SIG-M5 (cell line): ENCODE measurements at places on chromosomes 1 and 21.

DNA sequence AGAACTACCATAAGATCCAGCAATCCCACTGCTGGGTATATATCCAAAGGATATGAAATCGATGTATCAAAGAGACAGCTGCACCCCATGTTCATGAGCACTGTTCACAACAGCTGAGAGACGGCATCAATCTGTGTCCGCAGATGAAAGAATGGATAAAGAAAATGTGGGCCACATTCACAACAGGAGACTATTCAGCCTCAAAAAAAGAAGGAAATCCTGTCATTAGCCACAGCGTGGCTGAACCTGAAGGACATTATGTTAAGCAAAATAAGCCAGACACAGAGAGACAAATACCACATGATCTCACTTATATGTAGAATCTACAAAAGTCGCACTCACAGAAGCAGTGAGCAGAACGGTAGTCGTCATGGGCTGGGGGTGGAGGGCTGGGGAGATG, 99.2 kb upstream of the IFFO2 start:
- no peak for DNase-seq

DNA sequence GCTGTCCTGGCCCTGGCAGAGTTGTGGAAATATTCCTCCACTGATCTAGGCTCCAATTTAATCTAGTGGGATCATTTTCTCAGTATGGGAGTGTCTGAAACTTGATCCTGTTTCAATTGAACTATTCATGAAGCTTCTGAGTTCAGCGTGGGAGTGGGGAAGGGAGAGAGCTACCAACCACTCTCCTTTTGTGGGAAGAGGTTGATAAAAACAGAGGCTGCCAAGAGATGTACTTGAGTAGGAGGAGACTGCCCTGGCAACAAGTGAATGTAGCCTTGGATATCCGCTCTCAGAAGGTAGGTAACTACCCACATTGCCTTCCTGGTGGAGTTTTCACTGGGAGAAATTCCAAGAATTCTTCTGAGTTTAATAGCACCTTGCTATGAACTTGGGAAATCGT, at the start of gene CTXND2:
TSS of gene CTXND2 (plus strand) at position 119 of the 400 bp plus-strand sequence. CDS start 25,179 bp downstream, outside the sequence.
- no peak for DNase-seq

- DNase-seq: no peak
Observed at GRCh38 chr1:243291292-243291691, 35.5 kb downstream of the SDCCAG8 start.

DNA sequence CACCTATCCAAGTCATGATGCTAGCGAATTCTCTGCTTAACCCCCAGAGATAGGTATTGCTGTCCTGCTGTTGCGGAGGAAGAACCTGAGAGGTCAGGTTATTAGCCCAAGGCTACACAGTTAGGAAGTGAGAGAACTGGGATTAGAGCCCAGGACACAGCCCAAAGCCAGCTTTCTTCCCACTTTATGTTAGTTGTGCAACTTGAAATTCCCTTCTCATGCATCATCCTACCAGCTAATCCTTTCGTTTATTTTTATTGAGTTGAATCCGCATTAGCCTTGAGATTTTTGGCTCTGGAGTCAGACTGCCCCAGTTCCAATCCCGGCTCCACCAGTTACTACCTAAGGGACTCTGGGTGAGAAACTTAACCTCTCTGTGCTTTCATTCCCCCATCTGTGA, 65.4 kb downstream of the PLEKHA6 start:
- DNase-seq: no peak

DNA sequence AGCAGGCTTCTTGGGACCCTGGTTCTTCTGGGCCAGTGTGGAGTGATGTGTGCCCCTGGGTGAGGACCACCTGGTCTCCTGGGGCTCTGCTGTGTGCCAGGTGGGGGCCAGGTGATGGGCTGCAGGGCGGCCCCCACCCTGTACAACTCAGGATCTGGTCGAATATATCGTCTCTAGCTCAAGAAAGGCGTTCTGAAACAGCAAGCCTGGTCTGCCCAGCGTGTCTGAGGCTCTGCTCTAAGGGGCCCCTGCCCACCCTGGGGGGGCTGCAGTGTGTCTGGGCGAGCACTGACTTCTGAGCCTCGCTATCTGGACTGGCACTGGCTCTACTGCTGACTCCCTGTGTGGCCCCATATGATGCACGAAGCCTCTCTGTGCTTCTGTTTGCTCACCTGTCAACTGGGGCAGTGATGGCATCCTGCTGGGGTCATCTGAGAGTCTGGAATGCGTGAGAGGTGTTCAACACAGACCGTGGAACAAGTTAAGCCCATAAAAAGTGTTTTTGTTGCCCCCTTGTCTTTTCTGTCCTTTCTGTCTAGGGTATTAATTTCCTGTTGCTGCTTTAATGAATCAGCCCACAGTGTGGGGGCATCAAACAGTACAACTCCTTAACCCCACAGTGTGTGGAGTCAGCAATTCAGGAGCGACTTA, 56.0 kb upstream of the TRAPPC10 start:
- no peak for DNase-seq

DNA sequence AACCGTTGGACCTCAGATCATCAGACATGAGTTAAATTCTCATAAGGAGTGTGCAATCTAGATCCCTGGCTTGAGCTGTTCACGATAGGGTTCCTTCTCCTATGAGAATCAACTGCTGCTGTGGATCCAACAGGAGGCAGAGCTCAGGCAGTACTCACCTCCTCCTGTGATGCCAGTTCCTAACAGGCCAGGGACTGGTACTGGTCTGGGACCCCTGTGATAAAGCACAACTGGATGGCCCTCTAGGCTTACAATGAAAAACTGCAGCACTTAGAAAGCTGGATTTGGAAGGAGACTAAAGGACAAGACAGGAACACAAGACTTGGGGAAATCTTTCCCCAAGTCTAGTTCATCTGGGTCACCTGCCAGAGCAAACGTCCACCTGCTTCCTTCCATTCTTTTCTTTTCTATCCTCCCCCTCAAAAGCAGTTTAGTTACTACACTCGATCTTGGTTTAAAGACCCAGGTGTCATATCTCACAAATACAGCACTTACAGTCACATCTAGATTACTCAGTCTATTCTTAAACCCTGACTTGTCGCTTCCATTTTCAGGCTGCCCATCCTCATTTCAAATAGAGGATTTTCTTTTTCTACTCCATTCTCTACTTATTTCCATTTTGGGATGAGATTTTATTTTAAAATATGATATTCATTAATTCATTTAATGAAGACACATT, 59.8 kb downstream of the PTPN14 start:
- no peak for DNase-seq

DNA sequence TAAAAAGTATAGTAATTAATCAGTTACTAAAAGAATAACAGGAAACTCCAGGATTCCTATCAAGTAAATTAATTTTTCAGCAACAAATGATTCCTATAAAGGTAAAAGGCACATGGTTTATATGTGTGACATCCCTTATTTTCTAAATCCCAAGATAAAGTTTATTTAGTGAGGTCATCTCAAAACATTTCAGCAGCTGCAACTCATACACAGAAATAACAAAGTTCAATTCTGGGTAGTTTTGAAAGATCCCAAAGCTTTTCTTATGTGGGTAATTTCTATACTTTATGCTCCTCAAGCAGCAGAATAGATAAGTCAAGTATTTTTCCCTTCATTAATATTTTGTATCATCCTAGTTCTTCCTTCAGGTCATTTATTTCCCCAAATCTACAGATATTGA, 117.7 kb downstream of the EIF4G3 start:
- DNase-seq: no peak

- no peak for DNase-seq
Observed at GRCh38 chr1:3777078-3777547, 4.6 kb downstream of the SMIM1 start.

DNA sequence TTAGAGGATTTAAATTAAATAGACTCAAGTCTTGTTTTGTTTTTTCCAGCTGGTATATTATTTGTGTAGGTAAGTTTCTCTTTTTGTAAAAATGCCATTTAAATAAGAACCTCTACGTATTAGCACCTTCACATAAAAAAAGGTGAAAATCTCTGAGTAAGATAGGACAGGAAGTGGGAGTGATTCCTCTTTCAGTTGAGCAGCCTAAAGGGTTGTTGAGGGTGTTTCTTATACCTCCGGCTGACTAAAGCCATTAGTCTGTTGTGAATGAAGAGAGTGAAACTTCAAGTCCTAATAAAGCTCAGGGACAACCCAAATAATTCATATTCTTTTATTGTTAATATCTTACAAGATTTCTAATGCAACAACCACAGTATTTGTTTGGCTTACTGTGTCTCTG, 188.7 kb downstream of the CHRM3 start:
- DNase-seq: no peak

DNA sequence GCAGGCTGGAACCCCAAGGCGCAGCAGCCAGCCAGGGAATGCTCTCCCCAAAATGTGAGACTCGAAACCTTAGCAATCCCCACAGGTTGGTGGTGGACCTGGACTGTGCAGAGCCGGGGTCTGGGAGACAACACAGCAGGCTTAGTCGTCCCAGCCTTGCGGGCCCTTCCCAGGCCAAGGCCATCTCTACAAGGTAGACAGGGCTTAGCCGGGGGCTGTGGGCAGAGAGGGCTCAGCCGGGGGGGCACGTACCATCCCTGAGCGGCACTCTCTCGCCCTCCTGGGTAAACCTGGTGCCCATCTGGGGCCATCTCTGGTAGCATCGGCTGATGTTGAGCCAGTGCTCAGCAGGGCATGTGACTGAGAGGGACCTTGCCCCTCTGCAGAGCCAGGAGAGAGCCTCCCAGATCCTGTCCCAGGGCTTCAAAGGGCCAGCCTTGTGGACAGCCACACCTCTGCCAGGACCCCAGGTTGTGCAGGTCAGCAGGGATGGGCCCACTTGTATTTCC, 2.2 kb upstream of the ACTRT2 start:
- DNase-seq: no peak

DNA sequence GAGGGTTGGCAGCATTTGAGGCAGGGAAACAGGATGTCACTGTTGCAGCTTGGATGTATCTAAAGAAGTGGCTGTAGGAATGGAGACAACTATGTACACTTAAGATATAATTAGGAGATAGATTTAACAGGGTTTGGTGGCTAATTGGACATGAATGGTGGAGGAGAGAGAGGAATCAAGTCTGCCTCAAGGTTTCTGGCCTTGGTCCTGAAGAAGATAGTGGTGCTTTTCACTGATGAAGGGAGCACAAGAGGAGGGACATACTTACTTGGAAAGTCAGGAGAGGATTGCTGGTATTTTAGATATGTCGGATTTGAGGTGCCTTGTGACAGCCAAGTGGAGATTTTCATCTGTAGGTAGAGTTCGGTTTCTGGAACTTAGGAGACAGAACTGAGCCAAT, 123.9 kb downstream of the ST6GALNAC3 start:
- DNase-seq: no peak

GRCh38 chr1:165152727-165153126, 203.8 kb downstream of the LMX1A start:
- DNase-seq: no peak

GRCh38 chr1:8598060-8598724, 219.2 kb downstream of the RERE start:
- DNase-seq: no peak

DNA sequence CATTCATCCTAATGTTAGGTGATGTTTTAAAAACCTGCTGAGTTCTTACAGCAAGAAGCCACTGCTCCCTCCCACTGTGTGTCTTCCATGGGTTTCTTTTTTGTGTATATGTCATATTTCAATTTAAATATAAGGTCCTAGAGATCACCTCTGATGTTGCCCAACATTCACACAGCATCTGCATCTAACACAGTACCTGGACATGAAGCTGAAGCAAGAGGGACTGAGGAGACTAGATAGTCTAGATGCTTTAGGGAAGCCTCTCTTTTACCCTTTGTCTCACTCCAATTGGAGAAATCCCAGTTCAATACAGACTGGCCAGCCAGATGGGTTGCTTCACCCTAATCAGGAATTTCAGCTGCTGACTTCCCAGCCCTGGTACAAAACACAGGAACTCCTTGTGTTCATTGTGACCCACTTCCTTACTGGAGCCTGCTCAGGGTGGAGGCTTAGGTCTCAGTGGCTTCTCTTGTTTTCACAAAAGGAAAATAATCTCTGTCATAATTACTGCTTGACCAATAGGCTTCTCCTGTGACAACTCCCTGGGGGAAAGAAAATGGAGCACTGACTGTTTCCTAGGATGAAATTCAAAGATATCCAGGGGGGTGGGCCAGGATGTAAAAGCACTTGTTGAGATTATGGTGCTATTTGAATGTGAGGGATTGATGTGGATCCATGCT, 17.3 kb downstream of the BTG2 start:
- DNase-seq: no peak

- DNase-seq: no peak
Observed at GRCh38 chr1:59266927-59267293, 30.0 kb upstream of the FGGY start.

- DNase-seq: no peak
Observed at GRCh38 chr1:155309423-155310021, 856 bp downstream of the FDPS start.

GRCh38 chr1:17356387-17357026, 15.5 kb upstream of the PADI6 start:
- DNase-seq: no peak

DNA sequence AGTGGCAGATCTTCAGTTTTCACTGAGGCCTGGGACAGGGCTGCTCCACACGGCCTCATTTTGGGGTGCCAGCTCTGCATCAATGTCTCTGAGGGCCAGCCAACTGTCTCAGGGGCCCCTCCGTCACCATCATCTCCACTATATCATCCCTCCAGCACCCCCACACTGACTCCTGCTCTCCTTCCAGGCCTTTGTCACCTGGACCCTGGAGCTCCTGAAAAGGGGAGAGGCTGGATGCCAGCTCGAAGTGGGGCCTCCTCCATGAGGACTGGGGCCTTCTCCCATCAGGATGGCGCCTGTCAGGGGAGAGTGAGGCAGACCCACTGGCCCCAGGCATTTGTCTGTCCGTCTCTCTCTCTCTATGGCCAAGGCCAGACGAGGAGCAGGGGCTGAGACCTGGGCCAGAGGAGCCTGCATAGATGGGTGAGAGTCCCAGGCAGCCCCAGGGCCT, 44.7 kb upstream of the LRP8 start:
- no peak for DNase-seq

DNA sequence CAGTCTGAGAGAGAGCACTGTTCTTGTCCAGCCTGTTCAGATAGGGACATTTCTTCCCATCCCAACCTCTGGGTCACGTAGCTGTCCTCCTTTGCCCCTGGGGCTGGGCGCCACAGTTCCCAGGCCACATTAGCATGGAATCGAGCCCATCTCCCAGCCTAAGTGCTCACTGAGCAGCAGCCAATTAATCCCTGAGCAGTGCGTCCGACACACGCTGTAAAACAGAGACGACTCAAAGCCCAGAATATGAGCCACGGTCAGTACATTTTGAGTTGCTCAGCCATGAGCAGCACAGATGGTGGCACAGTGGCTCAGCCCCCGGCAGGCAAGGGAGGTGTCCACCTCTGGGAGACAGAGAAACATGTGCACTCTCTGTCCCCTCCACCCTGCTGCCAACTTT, 267.4 kb downstream of the NPHP4 start:
- no peak for DNase-seq

- no peak for DNase-seq
Observed at GRCh38 chr1:230515451-230516145, 89.5 kb upstream of the PGBD5 start.

- no peak for DNase-seq
Observed at GRCh38 chr1:7479571-7479970, 291.5 kb upstream of the VAMP3 start.

DNA sequence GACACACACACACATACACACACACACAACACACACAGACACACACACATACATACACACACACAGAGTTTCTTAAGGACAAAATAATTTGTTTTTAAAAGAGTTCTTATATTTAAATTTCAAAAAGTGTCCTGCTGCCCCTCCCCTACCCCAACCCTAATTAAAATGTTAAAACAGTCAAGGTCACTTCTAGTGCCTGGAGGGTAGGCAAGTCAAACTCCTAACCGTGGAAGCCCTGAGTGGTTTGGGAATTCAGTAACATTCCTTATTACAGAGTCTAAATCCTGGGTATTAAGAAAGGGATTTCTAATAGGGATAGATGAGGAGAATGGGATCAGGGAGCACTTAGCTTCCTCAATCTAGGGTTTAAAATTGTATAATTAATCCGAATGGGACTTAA, 403.6 kb upstream of the NFIA start:
- no peak for DNase-seq
